ENCODE measurements at places on chromosomes 4 and X.

DNA sequence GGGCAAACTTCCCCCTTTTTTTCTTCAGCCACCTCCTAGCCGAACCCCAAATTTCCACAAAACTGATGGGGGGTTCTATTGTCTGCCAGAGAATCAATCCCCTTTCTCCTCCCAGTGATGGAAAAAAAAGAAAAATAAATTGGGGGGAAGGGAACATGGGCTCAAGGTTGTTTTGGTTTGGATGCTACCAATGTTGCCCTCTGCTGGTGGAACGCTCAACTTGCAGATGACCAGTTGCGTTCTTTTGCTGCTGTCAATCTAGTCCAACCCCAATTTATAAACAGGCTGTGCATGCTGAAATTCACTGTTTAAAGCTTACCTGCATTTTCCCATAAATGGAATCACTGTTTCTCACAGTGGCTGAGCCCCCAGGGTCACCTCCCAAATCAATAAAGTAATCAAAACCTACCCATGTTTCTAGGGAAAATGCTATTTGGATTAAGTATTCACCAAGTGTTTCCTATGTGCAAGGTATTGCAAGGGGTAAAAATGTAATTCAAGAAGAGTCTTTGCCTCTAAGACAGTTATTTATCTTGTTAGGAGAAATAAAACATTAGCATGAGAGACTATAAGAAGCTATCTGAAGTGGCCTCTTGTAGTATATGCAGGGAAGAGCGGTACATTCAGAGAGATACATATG is 116.7 kb upstream of the TMEM164 start:
- DNase-seq, result peak; percentile 58

- DNase-seq, result no peak
These were observed 1.3 kb downstream of the G3BP2 start for GRCh38 chr4:75671802-75672421.

DNA sequence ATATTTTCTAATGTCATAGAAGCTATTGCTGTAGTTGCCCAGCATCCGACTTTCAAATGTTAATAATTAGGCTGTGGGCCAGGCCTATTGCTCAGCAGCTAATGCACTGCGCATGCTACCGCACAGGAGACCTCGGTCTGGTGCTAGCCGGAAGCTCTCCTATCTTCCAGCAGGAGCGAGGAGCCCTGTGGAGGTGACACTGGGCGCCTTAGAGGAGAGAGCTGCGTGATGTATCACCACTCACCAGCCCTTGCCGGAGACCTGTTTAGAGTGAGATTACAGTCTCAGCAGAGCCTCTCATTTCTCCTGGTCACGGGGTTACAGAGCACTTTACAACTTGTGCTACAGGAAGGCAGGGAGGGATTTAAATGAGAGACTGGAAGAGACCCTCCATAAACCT is 31.1 kb upstream of the MID1IP1 start:
- no peak for DNase-seq

DNA sequence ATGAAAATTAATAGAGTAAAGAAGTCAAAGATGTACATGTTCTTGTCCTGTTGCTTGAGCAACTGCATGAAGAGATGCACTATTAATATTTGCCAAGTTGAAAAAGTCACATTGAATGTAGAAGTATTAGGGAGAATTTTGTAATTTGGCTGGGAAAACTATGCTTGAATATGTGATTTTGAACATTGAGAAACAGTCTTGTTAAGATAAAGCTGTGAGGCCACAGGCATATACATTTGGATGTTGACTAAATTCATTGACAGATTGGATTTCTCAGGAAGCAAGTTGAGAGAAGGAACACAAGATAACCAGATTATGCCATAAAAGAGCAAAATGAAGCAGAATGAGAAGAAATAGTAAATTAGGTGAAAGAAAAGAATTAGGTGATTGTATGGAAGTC is 1777.5 kb upstream of the PCDH7 start:
- no peak for DNase-seq

GRCh38 chr4:134632056-134632455 is 430.5 kb upstream of the PABPC4L start:
- DNase-seq, result no peak

DNA sequence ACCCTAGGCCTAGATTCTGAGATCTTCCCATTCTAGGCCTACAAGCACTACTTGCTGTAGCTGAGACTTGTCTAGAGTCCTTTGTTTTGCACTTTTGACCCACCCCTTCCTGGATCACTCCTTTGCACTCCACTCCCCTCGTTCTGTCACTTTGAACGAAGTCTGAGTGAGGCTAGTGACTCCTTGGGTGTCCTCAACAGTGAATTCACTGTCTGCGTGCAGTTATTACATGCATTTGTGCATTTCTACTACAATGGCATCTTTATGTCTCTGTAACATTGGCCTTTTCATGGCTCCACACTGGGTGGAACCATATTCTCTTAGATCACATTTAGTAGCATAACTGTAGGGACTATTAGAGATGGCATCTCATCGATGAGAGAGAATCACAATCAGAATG is 50.5 kb downstream of the OCRL start:
- no peak for DNase-seq

DNA sequence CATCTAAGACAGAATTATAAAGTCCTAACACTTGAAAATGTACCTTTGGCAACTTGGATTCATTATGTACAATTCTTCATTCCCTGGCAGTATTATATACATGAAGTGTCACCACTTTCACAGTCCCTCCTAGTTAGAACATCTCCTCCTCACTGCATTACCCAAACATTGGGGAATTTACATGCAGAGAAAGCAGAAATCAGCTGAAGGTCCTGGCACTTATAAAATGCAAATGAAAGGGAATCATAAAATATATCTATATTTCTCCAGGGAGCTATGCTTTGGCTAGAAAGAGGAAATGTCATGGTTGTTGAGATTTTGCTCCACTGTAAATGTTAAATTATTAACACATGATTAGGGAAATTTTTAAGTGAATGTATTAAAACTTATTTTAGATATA is 835.6 kb upstream of the SLIT2 start:
- no peak for DNase-seq

GRCh38 chr4:111066887-111067286 is 444.0 kb upstream of the PITX2 start:
- peak; percentile 84 for DNase-seq

GRCh38 chr4:189293459-189293858 is 647.2 kb upstream of the FRG1 start:
- no peak for DNase-seq

DNA sequence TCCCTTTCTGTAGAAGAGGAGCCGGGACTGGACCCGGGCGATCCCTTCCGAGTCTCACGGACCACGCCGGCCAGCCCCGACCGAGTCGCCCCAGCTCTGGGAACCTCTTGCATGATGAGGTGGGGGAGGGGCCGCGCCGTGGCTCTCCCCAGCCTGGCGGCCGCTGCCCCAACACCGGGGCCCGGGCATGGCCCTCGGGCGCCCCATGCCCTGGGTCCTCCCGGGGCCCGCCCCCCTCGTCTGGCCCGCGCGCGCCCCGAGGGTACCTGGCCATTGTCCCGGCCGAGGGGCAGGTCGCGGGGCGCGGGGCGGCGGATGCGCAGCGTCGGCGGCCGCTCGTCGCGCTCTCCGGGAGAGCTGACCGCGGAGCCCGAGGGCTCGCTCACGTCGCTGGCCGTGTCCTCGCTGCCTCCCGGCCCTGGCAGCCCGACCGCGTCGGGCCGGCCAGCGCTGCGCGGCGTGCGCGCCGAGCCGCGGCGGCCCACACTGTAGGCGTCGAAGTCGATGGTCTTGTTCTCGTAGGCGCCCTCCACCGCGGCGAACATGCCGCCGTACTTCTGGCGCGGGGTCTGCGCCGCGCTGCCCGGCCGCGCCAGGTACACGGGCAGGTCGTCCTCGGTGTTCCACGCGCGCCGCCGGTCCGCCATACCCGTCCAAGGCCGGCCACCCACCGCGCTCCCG is 423 bp downstream of the CRMP1 start:
- no peak for DNase-seq

- DNase-seq, result no peak
These were observed 23.0 kb upstream of the HS3ST1 start for GRCh38 chr4:11451716-11452115.

- no peak for DNase-seq
These were observed 50.0 kb downstream of the ZCCHC13 start for GRCh38 chrX:74353984-74354383.

DNA sequence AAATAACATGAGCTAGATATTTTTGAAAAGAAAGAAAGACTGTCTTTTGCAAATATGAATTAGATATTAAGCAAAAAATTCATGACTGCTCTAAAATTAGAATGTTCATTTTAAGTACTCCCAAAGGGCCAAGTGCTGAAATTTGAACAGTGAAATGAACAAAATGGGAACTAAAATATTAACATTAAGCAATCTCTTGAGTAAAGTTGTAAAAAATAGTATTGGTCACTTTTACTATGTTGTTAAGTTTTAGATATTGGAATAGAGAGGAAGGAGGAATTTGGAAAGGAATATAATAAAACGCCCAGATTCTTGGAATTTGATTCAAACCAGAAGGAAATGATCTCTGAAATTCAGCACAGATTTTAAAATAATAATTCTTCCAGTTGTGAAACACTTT is 125.9 kb upstream of the ANK2 start:
- DNase-seq, result no peak

GRCh38 chr4:101977076-101977475 is 186.5 kb downstream of the BANK1 start:
- DNase-seq, result peak; percentile 99

DNA sequence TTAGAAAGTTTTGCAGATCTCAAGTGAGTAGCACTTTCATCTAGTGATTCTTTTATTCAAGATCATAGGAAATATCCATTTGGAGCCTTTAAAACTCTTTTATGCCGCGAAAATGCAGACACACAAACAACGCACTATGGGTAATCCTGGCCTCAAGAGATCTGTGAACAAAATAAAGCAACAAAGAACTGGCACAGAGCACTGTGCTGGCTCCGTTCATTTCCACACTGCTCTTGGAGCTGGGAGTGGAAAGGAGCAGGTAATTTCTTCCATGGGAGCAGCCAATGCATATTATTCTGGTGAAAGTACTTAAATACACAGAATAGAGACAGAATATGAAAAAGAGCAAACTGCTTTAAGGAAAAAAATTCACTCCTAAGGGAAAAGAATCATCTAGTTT is 172.7 kb upstream of the FRG1 start:
- no peak for DNase-seq

GRCh38 chr4:13413729-13414437 is 70.3 kb downstream of the RAB28 start:
- no peak for DNase-seq

DNA sequence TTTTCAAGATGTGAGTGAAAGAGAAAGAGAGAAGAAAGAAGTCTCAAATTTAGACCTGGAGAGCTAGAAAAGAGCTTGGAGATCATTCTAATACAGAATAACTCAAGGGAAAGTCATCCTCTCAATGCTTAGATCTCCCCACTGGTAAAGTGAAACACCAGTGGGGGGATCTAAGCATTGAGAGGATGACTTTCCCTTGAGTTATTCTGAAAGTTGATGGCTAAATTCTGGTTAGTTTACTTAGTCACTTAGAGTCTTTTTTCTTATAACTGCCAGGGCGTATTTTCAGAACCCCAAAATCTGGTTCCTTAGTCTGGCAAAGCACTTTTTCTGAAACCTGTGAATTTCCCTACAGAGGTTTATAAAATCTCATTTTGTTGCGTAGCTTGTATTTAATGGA is 198.6 kb downstream of the ARHGAP24 start:
- DNase-seq, result no peak

- no peak for DNase-seq
These were observed 54.1 kb downstream of the ATRX start for GRCh38 chrX:77731821-77732419.

DNA sequence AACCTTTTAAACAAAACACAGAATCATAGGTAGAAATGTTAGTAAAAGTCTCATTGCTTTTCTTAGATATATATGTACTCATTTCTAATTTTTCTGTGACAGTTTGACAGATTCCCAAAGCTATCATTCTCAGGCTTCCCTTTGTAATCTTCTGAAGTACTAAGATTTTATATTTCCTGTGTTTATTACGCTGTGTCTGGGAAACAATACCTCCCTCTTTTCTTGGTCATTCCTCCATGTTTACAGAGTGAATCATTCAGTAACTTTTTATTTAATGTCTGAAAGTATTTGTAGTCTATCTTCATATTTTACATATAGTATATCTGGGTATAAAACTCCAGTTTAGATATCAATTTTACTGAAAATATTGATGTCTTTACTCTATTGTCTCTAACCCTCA is 1826.3 kb upstream of the IGFBP7 start:
- no peak for DNase-seq

DNA sequence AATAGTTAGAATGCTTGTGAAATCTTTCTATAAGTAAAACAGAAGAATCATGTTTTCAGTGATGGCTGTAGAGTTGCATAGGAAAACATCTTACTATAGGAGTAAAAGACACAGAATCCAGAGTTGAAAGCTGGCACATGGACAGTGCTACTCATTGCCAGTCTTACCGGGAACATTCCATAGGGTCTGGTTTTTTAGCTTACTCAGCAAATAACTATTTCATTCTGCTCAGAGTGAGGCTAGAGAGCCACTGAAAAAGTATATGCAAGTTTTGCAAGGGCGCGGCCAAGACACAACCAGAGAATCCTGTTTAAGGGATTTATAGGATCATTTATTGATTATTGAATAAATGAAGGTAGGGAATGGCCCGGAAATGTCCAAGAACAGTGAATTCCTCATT is 60.3 kb downstream of the MTHFD2L start:
- DNase-seq, result peak; percentile 44

DNA sequence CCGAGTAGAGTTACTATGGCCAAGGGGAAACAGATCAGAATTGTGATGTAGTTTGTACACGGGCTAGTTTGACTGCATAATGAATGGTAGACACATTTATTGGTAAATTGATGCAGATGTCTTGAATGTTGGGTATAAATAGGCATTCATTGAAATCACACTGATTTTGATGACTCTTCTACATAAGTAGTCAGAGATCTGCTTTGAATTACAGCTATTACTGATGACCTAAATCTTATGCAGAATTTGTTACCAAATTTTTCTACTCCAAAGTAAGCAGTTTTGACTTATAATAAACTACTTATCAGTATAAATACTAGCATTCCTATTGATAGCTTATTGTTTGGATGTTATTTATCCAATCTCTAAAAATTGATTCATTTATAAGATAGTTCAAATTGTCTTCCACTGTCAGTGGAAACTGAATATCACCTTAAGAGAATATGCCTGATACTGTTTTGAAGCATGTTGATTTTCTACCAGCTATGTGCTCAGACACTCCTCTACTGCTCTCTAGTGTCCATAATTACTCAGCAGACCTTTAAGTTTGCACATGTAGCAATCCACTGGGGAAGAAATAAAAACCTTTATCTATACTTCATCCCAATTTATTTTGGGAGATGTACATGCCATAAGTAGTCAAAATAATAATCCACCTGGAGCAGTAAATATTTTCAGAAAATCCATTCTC is 120.3 kb downstream of the RASL11B start:
- DNase-seq, result peak; percentile 72

GRCh38 chr4:156763511-156763910 is 208.1 kb downstream of the PDGFC start:
- DNase-seq, result peak; percentile 65

DNA sequence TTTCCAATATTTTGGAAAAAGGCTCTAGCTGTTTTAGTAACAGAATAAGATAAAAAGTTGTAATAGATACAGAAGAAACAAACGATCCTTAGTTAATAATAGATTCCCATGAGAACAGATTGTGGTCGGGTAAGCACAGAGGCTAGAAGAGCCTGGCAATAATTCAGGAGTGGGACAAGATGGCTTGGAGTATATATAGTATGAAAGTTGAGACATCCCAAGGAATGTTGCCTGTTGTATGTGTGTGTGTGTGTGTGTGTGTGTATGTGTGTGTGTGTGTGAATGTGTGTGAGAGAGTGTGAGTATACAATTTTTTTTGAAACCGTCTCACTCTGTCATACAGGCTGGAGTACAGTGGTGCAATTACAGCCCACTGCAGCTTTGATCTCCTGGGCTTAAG is 150.7 kb downstream of the PDGFC start:
- DNase-seq, result no peak

GRCh38 chrX:19760345-19760744 is 127.1 kb downstream of the SH3KBP1 start:
- DNase-seq, result no peak
